ENCODE measurements at places on chromosomes 7 and 10.

GRCh38 chr7:19146699-19147098 is 1.5 kb upstream of the FERD3L start:
- peak; percentile 38 for DNase-seq

DNA sequence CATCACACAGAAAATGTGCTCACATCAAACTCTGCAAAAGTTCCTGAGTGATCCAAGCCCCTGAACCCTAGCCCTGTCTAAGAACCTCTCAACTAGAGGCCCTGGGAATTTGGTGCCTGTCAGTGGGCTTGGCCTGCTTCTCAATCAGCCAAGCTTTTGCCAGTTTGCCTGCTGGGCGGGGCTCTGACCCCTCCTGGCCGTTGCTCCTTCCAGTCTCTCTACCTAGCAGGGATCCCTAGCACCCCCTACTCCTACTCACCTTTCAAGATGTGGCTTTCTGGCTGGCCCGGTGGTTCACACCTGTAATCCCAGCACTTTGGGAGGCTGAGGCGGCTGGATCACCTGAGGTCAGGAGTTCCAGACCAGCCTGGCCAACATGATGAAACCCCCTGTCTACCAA is 2.1 kb downstream of the KLRG2 start:
- DNase-seq = no peak

DNA sequence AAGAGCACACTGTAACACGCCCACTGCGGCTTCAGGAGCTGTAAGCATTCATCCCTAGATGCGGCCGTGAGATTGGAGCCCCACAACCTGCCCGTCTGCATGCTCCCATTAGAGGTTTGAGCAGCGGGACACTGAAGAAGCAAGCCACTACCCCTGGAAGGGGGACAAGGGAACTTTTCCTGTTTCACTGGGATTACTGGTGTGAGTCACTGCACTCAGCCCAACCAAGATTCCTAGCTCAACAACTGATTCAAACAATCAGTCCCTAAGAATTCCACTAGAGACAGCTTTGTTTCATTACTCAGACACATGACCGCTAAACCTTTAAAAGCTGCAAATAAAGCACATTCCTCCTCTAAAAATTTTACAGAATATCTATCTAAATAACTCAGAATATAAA is 69.8 kb downstream of the ORC5 start:
- DNase-seq = peak; percentile 81

DNA sequence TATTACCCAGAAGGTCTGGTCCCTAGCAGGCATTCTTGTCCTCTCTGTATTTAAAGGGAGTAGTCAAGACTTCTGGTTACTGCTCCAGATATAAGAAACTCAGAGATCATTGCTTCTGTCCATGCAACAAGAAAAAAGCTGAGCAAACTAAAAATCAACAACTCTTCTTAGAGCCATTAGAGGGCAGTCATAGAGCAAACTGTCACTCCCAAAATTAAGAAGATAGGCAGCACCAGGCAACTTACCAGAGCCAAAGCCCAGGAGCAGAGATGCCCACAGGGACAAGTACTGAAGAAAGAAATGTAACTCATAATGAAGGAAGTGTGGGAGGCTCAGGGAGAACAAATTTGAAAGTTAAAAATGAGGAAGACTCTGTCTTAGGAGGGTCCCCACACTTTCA is 472.9 kb upstream of the COBL start:
- no peak for DNase-seq

DNA sequence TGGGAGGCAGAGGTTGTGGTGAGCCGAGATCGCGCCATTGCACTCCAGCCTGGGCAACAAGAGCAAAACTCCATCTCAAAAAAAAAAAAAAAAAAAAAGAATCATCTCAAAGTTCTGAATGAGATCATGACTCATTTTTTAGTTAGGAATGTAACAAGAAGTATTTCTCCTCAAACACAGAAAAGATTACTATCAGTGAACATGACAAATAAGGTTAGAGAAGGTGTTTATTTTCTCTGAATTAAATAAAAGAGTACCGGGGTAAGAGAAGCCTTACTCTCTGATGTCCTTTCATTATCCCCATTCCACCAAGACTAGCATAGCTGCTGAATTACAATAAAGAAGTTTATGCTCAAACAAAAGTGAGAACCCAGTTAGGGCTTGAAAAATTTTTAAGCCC is 50.1 kb downstream of the IPMK start:
- DNase-seq = peak; percentile 32

DNA sequence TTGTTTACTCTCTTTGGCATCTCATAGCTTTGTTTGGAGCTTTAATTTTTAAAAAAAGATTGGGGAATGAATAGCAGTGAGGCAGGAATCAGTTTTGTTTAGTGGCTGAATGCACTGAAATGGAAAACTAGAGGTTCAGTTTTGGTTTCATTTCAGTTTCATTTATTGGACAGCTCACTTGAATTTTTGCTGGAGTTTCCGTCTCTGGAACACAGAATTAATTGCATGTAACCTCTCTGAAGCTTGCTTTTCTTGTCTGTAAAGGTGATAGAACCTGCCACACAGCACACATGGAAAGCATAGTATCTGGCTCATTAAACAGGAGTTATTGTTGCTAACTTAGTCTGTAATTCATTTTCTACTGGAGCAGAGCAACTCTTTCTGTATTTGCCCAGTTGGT is 7.1 kb downstream of the GRM8 start:
- DNase-seq = no peak

DNA sequence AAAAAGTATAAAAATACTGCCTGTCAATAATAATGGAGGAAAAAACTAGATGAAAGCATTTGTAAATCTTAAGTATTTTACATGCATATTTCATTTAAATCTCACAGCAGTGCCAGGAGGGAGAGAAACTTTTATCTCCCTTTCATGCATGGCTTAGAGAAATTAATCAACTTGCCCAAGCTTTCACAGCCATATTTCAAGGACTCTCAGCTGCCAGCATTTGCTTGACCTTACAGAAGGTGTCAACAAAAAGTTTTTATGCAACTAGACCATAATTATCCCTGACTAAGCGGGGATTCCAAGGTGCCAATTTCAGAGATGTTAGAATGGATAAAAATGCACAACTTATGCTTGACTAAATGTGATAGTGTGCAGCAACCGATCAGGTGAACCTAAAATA is 125.4 kb downstream of the ZFAND4 start:
- DNase-seq = no peak

DNA sequence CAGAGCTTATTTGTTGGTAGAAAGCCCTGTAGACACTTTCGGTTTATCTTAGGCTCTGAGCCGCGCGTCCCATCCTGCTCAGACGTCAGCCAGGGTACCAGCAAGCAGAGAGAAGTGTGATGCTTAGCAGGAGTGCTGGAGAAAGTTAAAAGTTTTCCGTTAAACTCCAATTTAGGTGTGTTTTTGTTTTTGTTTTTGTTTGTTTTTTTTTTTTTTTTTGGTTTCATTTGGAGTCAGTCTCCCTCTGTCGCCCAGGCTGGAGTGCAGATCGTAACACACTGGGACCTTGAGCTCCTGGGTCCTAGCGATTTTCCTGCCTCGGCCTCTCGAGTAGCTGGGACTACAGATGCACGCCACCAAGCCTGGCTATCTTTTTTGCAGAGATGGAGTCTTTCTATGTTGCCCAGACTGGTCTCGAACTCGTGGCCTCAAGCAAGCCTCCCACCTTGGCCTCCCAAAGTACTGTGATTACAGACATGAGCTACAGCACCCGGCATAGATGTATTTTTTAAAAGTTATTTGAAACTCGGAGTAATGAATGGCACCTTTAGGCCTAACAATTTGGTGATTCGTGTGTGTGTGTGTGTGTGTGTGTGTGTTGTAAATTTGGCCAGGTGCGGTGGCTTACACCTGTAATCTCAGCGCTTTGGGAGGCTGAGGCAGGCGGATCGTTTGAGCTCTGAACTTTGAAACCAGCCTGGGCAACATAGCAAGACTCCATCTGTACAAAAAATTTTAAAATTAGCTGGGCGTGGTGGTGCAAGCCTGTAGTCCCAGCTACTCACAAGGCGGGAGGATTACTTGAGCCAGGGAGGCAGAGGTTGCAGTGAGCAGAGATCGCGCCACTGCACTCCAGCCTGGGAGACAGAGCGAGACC is 1.3 kb upstream of the HIP1 start:
- DNase-seq = no peak

- DNase-seq = no peak
These were observed 2.0 kb downstream of the FXYD4 start for GRCh38 chr10:43373461-43373860.

GRCh38 chr10:133115453-133115842 is 27.7 kb downstream of the ADGRA1 start:
- DNase-seq = no peak

- peak; percentile 38 for DNase-seq
These were observed 210.4 kb downstream of the SKIDA1 start for GRCh38 chr10:21314906-21315644.

- no peak for DNase-seq
These were observed 89.0 kb downstream of the PPP1R9A start for GRCh38 chr7:94996369-94996768.

GRCh38 chr10:113390896-113391295 is 162.0 kb upstream of the HABP2 start:
- no peak for DNase-seq

DNA sequence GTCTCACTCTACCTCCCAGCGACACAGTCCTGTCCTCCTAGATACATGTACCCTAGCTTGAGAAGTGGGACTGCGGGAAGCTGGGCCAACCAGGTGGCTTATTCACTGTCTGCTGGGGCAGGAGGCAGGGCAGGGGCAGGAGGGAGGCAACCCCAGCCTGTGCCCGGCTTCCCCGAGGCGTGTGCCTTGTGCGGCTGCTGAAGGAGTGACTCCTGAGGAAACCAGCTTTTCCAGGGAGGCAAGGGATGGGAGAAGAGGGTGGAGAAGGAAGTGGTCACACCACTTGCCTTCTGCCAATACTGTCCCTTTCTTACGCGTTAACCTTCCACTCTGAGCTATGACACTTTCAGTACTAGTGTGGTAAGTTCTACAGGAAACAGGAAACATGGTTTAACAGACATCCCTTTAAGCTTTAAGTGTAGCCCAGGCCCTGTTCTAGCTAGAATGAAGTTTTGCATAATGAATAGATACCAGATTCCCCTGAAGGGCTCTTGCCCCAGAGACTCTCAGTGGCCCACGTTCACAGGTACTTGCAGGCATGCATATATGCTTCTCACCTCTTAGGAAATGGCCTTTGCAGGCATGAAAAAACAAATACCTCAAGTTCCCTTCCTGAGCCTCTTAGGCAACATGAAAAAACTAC is 40.6 kb downstream of the SYPL1 start:
- DNase-seq = no peak

GRCh38 chr7:138304071-138304320 is 156.1 kb upstream of the TRIM24 start:
- no peak for DNase-seq

- DNase-seq = no peak
These were observed 130.7 kb downstream of the ADRA2A start for GRCh38 chr10:111207500-111207899.

DNA sequence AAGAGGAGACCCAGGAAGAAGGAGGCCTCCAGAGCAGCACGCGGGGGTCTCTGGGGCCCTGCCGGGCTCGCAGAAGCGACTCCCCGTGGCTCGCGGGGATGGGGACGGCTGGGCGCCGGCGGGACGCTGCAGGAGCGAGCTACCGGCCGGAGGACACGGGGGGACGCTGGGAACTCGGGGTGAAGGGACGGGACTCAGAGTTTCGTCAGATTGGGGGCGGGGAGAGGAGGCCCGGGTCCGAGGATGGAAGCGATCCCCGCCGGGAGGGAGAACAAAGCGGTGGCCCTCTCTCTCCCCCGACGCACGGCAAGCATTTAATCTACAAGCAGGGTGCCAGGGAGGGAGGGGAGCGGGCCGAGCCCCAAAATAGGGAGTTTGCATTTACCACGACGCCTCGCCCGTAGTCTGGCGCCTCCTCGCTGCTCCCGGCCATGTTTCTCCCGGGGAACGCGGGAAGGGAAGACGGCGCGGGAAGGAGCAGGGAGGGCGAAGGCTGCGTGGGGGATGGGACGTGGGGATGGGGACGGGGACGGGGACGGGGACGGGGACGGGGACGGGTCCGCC is at the start of gene PRTFDC1:
Gene PRTFDC1 (minus strand): TSS at position 464 of the 564 bp plus-strand sequence. CDS start 31 bp downstream, at position 433.
- peak; percentile 49 for DNase-seq

- no peak for DNase-seq
These were observed 158.4 kb downstream of the NEURL1 start for GRCh38 chr10:103651783-103652476.

- no peak for DNase-seq
These were observed 64.4 kb upstream of the CARD11 start for GRCh38 chr7:3107889-3108570.

GRCh38 chr7:101911800-101912715 is 94.6 kb downstream of the CUX1 start:
- no peak for DNase-seq

DNA sequence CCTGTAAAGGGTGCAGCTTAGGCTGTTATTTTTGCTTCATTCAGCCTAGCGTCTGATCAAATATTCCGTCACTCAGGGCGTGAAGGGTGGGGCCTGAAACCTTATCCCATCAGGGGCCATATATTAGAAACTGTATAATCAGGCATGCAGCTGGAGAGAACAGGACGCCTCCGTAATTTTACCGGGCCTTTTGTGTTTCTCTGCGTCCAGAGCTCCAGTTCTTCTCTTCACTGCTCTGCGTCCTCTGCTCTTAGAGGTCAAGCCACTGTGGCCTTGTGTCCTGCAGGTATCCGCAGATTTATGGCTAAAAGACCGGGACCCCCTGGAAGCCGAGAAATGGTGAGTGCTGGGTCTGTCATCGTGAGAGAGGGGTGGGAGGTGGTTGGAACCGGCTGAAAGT is at the start of gene ZNF735:
Gene ZNF735 (plus strand): TSS at position 301 of the 400 bp plus-strand sequence. CDS start 0 bp downstream, at position 301.
- no peak for DNase-seq

- no peak for DNase-seq
These were observed at the start of gene CLEC2L for GRCh38 chr7:139523199-139523941. Gene CLEC2L, plus strand, starts transcription at chr7:139523685. Its CDS starts 243 bp downstream, at chr7:139523928.

- no peak for DNase-seq
These were observed 201.6 kb downstream of the SEMA3D start for GRCh38 chr7:84985073-84985784.

- DNase-seq = no peak
These were observed 122.8 kb upstream of the RHOBTB1 start for GRCh38 chr10:61066661-61067344.

DNA sequence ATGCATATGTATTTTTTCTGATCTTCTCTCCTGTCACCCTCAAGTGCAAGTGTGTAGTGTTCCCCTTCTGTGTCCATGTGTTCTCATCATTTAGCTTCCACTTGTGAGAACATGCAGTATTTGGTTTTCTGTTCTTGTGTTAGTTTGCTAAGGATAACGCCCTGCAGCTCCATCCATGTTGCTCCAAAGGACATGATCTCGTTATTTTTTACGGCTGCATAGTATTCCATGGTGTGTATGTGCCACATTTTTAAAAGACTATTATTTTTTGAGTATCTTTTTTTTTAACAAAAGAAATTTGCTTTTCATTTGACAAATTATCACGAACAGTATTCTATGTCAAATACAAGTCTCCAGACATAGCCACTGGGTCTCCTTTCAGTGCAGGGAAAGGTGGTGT is 110.1 kb upstream of the ZNF746 start:
- DNase-seq = no peak
